ENCODE measurements at places on chromosomes 4 and X.

DNA sequence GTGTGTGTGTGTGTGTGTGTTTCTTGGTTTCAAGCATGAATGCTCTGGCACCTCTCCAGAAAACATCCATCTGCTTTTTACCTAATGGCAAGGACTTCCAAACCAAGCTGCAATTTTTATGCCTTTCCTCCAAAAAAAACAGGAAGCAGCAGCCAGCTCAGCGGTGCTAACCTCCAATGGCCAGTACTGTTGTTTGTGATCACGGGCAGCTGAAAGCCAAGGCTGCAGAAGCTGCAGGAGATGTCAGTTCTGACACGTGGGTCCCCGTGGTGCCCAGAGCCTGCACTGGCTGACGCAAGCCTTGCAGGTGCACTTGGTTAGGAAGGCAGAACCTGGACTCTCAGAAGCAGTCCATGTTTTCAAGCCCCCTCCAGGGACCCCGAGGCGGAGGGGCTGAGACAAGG, 313.6 kb upstream of the DDX53 start:
- DNase-seq: no peak

- DNase-seq: no peak
Measured at GRCh38 chr4:8819019-8819418, 52.6 kb downstream of the HMX1 start.

DNA sequence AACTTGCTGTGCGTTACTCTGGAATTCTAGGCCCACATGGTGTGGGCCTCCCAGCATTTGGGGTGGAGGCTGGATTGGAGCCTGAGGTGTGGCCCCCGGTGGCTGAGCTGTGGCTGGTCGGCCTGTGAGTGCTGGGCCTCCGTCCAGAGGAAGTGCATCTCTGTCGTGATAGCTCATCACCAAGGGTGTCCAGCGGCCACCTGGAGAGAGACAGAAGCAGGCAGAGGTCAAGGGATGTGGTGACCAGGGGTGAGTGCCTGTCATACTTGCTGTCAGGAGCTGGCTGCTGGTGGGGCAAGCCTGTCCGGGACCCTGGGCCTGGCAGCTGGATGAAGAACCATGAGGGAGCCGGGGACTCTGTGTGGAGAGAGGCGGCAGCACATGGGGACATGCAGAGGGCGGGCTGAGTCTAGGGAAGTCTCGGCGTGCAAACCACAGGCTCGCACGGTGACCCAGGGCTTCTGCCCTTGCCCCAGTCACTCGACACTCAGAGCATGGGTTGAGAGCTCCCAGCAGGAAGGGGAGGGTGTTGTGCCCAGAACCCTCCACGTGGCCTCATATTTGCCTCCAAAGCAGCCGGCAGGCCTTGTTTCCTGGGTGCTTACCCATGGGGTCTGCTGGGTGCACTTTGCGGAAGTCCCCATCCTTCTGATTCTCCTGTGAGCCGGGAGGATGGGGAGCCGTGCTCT, 6.2 kb downstream of the SORCS2 start:
- no peak for DNase-seq

DNA sequence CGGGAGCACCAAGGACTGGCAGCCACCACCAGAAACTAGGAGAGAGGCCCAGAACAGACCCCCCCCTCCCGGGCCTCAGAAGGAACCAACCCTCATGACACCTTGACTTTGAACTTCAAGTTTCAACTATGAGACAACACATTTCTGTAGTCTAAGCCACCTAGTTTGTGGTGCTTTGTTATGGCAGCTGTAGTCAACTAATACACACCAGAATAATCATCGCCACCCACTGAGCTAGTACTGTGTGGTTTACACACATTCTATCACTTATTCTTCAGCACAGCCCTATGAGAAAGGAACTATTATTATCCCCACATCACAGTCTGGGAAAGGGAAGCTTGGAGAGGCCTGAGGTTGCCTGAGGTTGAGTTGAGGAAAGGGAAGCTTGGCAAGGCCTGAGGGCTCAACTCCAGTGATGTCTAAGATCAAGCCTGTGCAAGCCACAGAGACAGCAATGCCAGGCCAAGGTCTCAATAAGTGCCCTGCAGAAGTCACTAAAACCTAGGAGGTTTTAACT, 126.6 kb downstream of the FHDC1 start:
- no peak for DNase-seq

- no peak for DNase-seq
Measured at GRCh38 chr4:64340218-64341110, 68.8 kb downstream of the TECRL start.

- DNase-seq: peak; percentile 29
Measured at GRCh38 chrX:136209016-136209738, 42.0 kb downstream of the MAP7D3 start.

GRCh38 chrX:73840120-73840924, 277.3 kb downstream of the CHIC1 start:
- no peak for DNase-seq

GRCh38 chr4:16085822-16086221, 2.0 kb upstream of the PROM1 start:
- no peak for DNase-seq

DNA sequence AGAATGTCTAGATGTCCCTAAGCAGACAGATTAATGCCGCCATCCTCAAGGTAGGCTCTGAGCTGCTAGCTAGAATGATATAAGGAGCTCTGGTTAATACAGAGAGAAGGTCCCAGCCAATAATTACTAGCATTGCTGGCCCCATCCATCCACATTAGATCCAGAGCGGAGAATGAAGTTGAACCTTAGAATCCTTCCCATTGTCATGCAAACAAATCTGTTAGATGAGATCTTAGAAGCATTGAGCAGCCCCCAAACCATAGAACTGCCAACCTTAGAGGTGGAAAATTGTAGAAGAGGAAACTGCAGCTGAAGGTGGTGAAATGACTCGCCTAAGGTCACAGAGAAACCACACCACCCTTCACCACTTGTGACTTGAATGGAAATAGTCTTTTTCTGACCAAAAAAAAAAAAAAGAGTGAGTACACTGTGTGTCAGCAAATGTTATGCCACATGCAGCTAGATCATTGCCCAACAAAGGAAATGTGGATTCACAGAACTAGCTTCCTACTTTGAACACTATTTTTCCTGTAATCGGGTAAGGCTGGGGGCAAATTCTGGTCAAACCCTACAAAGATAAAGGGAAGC, 162.1 kb downstream of the SMIM20 start:
- peak; percentile 90 for DNase-seq

DNA sequence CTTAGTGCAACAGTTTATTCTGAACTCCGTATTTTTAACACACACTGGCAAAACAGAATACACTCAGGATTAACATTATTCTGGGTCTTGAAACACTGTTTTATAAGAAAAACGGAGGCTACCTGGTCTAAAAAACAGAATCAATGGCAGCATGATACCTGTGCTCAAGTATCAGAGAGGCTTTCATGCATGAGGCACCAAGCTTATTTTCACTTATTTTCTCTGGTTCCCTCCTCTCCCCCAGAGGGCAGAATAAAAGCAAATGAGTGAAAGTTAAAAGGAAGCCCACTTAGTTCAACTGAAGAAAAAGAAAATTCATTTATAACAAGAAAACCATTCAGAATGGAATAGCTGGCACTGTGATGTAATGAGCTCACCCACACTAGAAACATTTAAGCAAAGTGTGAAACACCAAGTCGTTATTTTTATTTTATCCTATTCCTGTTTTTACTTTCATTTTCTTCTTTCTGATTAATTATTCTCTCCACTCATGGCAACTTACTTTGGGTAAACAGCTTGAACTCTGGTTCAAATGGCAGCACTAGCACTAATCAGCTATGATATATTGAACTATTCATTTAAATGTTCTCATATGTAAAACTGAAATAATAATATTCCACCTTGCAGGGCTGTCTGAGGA, 211.8 kb downstream of the PPP3CA start:
- DNase-seq: no peak

DNA sequence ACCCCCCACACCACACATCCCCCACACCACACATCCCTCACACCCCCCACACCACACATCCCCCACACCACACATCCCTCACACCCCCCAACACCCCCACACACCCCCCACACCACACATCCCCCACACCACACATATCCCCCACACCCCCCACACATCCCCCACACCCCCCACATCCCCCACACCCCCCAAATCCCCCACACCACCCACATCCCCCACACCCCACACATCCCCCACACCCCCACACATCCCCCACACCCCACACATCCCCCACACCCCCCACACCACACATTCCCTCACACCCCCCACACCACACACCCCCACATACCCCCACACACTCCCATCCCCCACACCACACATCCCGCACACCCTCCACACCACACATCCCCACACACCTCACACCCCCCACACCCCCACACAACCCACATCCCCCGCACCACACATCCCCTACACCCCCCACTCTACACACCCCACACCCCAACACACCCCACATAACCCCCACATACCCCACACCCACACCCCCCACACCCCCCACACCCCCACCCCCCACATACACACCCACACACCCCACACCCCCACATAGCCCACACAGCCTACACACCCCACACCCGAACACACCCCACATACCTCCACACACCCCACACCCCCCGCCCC, 172.9 kb downstream of the DCLK2 start:
- DNase-seq: no peak

GRCh38 chr4:156223985-156224384, 270.3 kb upstream of the CTSO start:
- DNase-seq: no peak

DNA sequence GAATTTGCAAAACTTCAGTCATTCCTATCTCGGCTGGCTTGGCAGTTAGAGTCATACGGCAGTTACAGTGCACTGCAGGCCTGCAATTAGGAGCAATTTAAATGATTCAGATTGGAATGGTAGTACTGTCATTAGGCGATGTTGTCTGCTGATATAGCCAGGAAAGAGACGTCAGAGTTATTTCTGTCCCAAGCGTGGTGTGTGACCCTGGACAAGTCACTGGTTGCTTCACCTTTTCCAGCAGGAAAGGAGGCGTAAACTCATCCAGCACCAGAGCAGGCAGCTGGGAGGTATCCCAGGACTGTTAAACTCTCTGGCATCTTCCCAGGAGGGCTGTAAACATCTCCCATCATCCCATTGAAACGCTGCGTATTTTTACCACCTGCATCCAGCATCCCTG, 836 bp upstream of the LNX1 start:
- no peak for DNase-seq

GRCh38 chr4:52750819-52751486, at the start of gene ERVMER34-1:
Gene ERVMER34-1 (minus strand): TSS chr4:52751425. CDS start chr4:52745520, 5,905 bp downstream.
- DNase-seq: no peak

Measured in activated CD4-positive, alpha-beta T cell treated with anti-CD3 and anti-CD28 coated beads, Interleukin-10, Interleukin-2, amounts not matched to agents 100 ng/mL and 50 ng/mL, durations not matched to agents 16 hours and 8 hours (primary cell).